ENCODE measurements at places on chromosomes 12 and 14.

GRCh38 chr14:55756078-55756477 lies 176.1 kb downstream of the KTN1 start:
- DNase-seq: no peak

DNA sequence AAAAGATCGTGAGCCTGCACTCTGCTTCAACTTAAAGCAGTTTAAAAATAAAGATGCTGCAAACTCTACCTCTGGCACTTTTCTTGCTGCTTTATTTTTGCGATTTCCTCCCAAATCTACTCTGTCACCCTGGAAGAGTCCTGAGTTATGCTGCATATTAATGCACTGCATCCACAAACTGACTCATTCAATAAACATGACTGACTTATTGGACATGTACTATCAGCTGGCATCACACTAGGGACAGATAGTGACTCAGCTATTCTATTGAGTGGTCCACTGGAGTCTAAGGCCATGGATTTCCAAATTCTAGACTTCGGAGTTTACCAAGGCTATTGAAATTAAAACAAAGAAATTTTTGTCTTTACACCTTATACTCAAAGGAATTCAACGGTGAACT lies 90.7 kb upstream of the PTPRR start:
- DNase-seq: no peak

DNA sequence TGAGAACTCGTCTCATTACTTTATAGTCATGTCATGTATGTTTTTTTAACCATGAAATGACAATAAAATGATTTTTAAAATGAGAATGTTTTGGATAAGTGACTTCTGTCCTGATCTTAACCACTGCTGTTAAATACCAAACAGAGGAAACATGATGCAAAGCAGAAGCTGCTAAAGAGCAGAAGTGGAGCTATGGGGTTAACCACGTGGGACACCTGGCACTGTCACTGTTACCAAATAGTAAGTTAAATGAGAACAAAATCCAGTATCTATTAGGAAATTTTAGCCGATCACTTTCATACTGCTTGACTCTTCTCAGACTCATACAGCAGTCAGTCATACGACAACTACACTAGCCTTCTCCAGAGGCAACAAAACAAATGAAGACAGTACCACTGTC lies 82.4 kb downstream of the SCAF11 start:
- DNase-seq: no peak

- no peak for DNase-seq
Measured at GRCh38 chr14:96486705-96487104, 15.5 kb upstream of the PAPOLA start.

DNA sequence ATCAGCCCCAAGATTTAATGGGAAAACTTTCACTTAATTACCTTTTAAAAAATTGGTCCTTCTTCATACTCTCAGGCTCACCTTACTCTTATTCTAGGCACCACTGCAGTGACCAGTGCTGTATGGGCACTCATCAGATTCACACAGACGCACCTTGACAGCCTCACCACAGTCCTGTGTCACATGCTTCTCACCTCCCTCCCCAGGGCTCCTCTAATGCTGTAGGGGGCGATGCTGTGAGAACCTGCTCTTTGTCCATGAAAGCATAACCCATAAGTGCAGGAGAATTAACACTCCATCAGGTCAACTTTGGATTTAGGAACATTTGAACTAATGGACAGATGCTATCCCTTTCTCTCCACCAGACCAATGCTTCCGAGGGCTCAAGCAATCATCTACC lies 13.9 kb upstream of the PPP4R3A start:
- no peak for DNase-seq

DNA sequence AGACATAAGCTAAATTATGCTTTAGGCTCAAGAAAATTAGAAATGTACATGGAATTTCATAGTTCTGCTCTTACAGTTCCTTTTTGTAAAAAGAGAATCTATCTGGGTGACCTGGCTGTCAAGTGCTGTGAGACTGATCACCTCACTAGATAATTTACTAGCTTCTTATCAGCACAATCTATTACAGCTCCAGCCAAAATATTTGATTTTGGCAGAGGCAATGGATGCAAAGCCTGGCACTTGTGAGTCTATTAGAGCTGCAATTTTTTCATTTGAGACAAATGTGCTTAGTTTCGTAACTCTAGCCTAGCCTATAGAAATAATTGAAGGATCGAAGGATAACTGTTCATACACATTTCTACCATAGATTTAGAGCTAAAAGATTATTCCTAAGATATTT lies 927.5 kb downstream of the SLC6A15 start:
- DNase-seq: no peak

GRCh38 chr12:2173971-2174370 lies 121.2 kb downstream of the CACNA1C start:
- DNase-seq: no peak

- no peak for DNase-seq
Measured at GRCh38 chr12:537772-538171, 78.0 kb downstream of the B4GALNT3 start.

- no peak for DNase-seq
Measured at GRCh38 chr14:98591161-98591560, 680.8 kb downstream of the BCL11B start.

DNA sequence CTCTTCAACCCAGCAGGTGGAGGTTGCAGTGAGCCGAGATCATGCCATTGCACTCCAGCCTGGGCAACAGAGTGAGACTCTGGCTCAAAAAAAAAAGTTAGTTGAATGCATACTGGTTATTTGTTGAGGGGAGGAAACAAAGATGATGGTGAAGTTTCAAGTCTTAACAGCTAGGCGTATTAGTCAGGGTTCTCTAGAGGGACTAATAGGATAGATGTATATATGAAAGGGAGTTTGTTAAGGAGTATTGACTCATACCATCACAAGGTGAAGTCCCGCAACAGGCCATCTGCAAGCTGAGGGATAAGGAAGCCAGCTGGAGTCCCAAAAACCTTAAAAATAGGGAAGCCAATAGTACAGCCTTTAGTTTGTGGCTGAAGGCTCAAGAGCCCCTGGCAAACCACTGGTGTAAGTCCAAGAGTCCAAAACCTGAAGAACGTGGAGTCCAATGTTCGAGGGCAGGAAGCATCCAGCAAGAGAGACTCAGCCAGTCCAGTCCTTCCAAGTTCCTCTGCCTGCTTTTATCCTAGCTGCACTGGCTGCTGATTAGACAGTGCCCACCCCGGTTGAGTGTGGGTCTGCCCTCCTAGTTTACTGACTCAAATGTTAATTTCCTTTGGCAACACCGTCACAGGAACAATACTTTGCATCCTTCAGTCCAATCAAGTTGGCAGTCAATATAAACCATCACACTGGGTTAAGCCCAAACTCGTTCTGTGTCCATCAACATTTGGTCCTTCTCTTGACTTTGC lies 26.1 kb upstream of the PKP2 start:
- DNase-seq: no peak

DNA sequence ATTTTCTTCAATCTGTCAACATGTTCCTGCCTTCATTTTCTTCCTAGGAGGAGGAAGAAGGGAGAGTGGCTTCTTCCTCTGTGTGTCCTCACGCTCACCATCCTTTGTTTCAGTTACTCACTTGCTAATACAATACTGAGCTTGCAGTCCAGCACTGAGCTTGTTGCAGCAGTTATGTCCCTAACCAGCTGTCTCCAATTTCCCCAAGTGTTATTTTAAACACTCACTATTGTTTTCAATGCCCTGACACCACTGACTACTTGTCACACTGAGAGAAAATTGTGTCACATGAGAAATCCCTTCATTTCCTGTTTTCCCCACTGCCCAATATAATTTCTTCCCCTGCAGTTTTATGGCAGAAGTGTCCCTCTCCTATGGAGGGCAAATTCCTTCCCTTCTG lies 53.4 kb downstream of the HSD17B6 start:
- DNase-seq: no peak

- no peak for DNase-seq
Measured at GRCh38 chr12:130615861-130616345, 100.2 kb downstream of the RIMBP2 start.

DNA sequence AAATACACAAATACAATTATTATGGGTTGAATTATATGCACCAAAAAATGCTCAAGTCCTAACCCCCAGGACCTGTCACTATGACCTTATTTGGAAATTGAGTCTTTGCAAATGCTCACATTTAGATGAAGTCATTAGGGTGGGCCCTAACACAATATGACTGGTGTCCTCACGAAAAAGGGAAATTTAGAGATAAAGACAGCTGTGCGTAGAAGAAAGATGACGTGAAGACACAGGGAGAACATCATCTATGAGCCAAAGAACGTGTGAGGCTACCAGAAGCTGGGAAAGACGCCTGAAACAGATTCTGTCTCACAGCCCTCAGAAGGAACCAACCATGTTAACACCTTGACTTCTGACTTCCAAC lies 259.2 kb downstream of the EMP1 start:
- no peak for DNase-seq
